ENCODE measurements at places on chromosomes 11 and 22.

DNA sequence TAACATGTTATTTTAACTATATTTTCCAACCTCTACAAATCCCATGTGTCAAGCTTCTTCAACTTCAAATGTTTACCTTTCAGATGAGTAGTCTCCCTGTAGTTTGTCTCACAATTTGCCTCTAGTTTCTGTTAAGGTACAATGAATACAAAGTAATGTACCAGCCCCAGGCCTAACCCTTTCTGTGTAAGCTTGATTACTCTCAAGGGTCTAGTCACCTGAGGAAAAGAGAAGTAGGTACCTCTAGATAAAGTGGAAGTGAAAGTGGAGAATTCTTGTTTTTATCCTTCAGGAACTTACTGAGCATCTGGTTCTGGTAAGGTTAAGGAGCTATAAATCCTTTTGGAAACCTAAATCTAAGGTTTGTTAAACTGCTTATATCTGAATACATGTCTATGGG is at the start of gene OR51A7:
OR51A7 (plus strand) TSS at position 300 of the 400 bp plus-strand sequence. CDS start 3,587 bp downstream, outside the sequence.
- no peak for DNase-seq

DNA sequence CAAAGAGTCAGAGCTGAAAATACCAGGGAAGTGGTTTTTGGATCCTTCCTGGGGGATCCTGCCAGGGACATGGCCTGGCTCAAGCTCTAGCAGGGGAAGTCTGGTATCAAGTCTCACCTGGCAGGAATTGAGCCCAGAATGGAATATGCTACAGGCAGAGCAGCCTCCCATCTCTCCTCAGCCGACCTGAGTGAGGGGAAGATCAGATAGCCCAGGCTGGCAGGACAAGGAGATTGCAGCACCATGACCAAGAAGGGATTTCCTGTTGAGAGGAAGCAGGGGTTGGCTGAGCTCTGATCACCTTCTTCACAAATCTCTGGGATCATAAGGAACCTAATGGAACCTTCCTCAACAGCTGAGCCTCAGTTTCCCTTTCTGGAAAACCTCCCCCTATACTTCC is 13.0 kb downstream of the OAF start:
- no peak for DNase-seq

DNA sequence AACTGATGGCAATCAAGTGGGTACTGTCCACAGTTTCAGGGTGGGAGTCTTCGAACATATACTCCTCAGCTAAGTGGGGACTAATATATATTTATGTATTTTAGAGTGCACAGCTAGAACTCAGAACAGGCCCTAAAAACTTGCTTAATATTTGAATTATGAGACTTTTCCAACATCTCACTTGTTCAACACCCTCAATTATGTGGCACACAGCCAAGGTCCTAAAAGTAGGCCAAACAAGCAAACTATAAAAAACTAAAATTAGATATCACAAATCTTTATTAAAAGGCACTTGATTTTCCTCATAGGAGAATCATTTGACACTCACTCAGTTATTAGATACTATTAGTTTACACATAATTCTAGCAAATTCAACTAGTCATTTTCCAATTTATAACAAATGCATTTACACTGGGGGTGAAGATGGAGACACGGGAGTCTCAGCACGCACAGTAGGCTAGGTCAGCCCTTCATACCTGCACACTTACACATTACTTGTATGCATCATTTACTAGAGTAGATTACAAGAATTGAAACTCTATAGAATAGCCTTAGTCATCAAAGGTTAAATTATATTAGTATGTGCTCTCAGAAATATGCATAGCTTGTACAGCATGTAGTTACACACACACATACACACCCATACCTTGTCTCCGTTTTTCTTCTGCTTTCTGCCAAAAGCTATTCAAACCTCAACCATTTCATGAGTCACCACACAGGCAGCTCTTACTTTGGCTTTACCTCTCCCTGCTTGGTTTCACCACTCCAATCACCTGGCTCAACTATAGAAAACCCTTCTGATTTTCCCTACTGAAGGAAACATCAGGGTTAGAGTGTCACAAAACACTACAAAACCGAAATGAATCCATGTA is 171.5 kb downstream of the SBF2 start:
- DNase-seq, result no peak

- DNase-seq, result no peak
These were observed 2.2 kb downstream of the TNKS1BP1 start for GRCh38 chr11:57322256-57323166.

DNA sequence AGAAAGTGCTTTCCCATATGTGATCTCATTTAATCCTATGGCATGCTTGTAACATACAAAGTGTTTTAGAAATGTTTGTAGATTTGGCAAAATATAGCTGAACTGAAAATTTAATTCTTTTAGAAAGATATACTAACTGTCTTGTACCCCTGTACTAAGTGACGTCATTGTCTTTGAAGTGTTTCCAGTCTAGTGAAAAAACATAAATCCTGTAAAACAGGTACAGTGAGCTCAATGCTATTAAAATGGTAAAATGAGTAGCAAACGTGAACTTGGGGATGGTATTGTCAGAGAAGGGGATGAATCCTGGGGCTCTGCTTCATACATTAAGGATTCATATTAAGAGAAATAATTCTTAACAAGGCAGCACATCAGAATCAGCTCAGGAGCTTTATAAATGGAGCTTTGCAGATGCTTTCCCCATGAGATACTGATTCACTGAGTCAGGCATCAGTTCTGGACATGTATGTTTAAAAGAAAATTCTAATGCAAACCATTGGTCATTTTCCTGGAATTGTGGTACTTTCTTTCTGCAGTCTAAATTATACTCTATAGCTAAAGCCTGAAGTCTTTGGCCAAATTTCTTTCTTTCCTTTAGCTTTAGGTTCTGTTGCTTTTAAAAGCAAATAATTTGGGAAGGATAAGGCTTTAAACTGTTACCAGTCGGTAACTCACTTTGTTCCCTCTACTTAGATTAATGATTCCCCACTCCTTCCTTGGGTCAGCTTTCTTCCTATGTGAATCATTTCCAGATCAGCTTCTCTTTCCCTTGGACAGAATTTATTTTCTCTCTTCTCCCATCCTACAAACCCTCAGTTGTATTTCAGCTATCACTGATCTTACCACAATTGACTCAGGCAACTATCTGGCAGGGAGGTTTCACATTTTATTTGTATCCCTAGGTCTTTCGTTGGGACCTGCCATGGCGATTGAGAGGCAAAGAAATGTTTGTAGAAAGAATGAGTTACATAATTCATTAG is 57.5 kb upstream of the DDI1 start:
- DNase-seq, result no peak

GRCh38 chr22:49328630-49329405 is 498.9 kb downstream of the BRD1 start:
- no peak for DNase-seq

DNA sequence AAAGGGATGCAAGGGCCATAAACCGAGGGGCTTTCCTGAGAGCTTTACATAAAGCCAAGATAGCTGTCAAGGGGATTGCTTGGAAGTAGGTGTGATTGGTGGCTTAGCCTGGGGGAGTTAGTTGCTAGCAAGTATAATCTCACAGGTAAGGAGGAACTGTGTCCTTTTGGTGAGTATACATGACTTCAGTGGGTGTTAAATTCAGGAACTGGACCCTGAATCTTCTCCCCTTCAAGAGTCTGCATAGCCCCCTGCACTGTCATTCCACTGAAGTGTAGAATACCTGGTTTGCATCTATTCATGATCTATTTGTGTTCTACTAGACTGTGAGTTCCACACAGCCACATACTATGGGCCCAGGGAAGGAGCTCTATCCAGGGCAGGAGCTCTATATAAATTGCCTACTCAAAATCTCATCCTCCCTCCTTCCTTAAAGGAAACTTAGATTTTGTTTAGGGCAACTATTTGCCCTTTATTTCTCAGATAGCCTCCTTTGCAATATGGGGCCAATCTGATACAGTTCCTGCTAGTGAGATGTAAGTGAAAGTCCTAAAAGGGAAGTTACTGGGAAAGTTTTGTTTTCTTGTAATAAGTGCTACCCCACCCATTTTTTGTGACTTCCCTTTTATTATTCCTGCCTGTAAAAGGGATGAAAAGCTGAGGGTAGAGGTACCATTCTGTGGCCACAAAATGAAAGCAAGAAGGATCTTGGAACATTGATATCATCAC is 120.5 kb downstream of the PGR start:
- no peak for DNase-seq

GRCh38 chr22:38080474-38080849 is 3.5 kb downstream of the SLC16A8 start:
- DNase-seq, result no peak

DNA sequence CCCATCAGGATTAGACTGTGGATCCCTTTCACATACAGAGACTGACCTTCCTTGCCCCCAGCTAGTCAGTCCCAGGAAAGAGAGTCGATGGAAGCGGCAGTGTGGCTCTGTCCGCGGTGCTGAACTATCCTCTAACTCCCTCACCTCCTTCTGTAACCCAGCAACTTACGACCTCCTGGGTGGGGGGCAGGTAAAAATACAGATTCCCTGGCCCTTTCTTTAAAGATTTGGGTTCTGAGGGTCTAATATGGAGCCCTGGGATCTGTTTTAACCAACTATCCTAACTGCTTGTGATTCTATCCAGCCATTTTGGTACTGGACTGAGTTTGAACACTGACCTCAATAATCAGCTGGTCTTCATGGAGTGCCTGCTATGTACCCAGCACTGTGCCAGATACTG is 23.2 kb downstream of the MFNG start:
- DNase-seq, result no peak

DNA sequence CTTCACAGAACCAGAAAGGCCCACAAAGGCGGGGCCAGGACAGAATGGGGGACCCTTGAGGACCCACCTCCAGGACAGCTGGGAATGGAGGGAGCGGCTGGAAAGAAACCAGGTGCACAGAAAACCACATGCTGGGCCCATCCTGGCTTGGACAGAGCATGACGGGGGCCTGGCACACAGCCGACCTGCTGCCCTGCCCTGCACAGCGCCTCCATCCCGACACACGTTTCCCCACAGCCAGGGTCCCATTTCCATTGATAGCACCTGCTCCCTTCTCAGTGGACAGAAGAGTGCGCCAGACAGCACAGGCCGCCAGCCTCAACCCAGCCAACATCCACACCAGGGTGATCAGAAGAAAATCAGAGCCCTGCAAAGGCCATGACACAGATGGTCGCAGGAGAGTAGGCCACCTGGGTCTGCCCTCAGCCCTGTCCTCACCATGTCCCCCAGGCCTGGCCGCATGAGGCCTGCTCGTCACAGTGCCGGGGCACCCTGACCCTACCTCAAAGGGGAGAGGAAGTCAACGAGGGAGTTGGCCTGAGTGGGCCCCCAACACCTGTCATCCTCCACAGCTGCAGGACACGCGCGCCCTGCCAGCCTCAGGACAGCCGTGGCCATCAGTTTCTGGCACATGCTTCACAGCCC is 28.1 kb downstream of the BRD1 start:
- DNase-seq, result no peak

DNA sequence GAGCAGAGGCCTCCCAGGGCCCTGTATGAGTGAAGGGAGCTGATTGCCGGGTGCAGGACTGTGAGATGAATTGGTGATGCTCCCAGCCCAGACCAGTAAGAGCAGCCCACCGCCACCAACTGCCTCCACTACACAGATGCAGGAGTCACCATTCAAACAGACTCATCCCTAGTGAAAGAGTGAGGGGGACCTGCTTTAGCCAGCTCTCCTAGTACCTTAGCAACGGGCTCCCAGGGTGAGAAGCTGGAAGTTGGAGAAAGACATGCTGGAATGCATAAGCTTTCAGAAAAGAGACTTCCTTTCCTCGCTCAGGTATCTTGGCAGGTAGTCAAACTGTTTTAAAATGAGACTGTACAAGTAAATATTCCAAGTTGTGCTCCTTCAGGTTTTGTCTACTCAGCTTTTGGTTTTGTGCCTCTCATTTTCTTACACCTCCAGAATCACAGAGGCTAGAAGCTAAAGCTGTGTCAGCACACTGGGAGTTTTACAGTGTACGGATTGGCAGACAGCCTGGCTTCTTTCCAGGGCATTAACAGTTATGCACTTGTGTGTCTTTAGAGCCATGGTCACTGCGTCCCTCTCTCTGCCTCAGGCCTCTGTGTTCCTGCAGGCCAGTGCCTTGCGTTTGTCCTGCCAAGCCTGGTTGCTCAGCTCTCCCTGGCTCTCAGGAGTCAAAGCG is 146.2 kb downstream of the ATXN10 start:
- no peak for DNase-seq

- no peak for DNase-seq
These were observed 459.3 kb downstream of the BRD1 start for GRCh38 chr22:49368221-49368975.

DNA sequence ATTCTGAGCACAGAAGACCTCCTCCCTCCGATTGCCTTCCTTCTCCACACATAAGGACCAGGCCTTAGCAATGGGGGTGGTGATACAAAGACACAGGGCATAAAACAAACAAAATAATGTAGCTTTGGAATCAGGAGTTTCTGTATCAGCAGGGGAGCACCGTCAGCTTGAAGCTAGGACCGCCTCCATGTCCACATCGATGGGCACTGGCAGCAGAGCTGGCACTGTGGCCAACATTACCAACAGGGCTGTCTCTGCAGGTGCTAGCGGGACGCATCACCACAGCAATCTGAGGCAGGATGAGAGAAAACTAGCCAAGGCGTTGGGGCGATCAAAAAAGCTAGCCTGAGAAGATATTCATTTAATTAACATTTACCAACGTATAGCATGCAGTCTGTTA is 201.4 kb downstream of the MAML2 start:
- no peak for DNase-seq

DNA sequence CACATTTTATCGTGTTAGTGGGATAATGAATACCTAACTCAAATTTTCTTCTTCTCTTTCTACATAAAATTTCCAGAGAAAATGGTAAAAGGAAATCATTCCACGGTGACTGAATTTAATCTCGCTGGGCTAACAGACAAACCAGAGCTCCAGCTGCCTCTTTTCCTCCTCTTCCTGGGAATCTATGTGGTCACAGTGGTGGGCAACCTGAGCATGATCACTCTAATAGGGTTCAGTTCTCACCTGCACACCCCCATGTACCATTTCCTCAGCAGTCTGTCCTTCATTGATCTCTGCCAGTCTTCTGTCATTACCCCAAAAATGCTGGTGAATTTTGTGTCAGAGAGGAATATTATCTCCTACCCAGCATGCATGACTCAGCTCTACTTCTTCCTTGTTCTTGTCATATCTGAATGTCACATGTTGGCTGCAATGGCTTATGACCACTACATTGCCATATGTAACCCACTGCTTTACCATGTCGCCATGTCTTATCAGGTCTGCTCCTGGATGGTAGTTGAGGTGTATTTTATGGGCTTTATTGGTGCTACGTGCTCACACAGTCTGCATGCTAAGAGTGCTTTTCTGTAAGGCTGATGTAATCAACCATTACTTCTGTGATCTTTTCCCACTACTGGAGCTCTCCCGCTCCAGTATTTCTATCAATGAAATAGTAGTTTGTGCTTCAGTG is 24.1 kb downstream of the OR10D3 start:
- no peak for DNase-seq
